ENCODE measurements at places on chromosomes 2 and 18.

DNA sequence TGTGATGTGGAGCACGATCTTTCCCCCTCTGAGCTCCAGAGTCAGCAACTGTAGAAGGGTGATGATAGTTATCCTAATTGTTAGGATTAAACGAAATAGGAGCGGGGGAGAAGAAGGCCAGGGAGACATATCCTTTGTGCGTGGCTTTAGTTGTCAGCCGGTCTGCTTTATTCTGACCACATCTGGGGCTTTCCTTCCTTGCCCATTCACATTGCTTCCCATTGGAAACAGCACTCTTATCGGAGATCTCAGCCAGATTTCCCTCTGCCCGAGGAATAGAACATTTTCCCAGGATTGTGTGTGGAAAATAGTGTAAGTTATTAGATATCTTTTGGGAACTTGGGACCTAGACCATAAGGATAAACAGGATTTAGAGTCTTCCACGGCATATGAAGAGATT is 1.5 kb downstream of the RALB start:
- DNase-seq = no peak

DNA sequence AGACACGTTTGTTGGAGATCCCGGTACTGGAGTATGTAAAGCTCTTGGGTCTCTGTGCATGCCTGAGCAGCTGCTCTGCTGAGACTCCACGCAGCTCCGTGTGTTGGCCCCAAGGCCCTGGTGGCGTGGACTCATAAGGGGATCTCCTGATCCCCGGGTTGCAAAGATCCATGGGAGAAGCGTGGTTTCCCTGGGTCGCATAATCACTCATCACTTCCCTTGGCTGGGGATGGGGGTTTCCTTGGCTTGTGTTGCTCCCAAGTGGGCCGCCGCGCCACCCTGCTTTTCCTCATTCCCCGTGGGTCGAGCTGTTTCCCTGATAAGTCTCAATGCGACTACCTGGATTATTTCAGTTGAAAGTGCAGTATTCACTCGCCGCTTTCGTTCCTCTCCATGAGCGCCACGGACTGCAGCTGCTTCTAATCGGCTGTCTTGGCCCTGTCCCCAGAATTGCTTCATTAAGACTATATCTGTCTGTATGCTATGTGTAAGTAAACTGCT is 76.0 kb downstream of the EPC2 start:
- DNase-seq = no peak

- no peak for DNase-seq
These were observed 53.4 kb downstream of the THADA start for GRCh38 chr2:43542285-43542933.

DNA sequence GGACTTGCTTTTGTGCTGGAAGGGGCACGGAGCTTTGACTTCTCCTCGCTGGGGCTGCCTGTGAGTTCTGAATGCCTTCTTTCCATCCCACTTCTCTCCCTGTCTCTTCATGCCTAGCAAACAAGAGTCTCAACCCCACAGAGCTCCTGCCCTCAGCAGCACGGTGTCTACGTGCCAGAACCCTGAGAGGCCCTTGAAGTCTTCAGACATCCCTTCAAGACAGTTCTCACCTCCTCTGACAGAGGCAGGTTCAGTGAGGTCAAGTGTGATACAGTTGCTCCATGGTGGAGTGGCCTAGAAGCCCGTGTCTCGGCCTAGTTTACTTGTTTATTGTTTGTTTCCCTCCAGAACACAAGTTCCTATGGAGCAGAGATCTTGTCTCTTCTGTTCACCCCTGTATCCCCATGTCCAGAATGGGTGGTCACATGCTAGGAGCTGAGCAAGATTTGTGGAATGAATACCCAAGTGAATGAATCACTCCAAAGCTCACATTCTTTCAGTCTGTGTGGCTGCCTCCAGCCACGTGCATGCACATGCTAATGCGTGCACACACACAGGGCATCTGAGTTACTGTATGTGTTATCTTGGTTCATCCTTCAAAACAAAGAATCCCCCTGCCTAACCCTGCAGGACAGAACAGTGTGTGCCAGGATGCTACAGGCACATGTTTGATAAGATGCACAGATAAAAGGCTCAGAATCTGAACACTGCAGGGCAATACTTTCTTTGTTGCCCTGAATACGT is 391.6 kb downstream of the NBAS start:
- DNase-seq = no peak

GRCh38 chr2:174903264-174903556 is 102.0 kb downstream of the CHN1 start:
- no peak for DNase-seq

GRCh38 chr2:72781480-72781879 is 44.4 kb downstream of the EXOC6B start:
- DNase-seq = no peak

DNA sequence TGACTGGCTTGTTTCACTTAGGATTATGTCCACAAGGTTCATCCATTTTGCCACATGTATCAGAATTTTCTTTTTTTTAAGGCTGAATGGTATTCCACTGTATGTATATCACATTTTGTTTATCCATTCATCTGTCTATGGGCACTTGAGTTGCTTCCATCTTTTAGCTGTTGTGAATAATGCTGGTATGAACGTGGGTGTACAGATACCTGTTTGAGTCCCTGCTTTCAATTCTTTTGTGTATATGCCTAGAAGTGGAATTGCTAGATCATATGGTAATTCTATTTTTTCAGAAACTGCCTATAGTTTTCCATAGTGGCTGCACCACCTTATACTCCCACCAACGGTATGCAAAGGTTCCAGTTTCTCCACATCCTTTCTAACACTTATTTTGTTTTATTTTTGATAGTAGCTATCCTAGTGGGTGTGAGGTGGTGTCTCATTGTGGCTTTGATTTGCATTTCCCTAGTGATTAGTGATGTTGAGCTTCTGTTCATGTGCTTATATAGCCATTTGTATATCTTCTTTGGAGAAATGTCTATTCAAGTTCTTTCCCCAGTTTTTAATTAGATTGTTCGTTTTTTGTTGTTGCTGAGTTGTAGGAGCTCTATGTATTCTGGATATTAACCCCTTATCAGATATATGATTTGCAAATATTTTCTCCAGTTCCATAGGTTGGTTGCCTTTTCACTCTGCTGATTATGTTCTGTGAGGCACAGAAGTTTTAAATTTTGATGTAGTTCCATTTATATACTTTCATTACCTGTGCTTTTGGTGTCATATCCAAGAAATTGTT is 40.7 kb downstream of the TTC39C start:
- DNase-seq = no peak

- DNase-seq = no peak
These were observed 101.1 kb downstream of the CTIF start for GRCh38 chr18:48639772-48640432.

DNA sequence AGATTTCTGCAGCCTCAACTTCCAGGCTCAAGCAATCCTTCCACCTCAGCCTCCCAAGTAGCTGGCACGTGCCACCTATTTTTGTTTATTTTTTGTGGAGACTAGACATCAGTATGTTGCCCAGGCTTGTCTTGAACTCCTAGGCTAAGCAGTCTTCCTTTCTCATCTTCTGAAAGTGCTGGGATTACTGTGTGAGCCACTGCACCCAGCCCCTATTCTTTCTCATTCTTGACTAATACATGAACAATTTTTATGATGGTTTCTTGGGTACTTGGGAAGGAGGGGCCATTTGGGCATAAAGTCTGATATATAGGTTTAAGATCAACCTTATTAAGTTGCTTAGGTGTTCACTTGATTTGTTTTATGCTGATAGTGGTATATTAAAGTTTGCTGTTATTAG is 26.2 kb downstream of the EPC2 start:
- DNase-seq = no peak

- no peak for DNase-seq
These were observed 128.7 kb upstream of the L3MBTL4 start for GRCh38 chr18:6543330-6543908.

- no peak for DNase-seq
These were observed 166.0 kb upstream of the PIK3C3 start for GRCh38 chr18:41789001-41789400.

GRCh38 chr18:57855551-57855950 is 52.4 kb upstream of the ATP8B1 start:
- DNase-seq = no peak

DNA sequence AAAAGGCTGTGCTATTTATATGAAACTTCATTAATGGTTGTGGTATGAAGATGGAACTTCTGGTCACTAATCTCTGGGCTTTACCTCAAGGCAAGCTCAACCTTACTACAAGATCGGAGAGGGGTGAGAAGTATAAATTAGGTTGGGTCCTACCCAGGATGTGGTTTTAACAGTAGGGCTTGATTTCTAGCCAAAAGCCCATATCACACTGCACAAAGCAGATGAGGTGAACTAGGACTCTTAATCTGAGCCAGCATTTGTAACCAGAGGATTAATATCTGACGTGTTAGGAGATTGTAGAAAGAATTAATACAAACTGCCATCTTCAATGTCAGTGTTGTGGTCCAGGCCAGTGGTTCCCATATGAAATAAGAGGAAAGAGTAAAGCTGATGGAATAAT is 86.4 kb upstream of the RGPD4 start:
- DNase-seq = no peak

GRCh38 chr2:118388771-118389170 is 300.5 kb downstream of the INSIG2 start:
- DNase-seq = no peak

DNA sequence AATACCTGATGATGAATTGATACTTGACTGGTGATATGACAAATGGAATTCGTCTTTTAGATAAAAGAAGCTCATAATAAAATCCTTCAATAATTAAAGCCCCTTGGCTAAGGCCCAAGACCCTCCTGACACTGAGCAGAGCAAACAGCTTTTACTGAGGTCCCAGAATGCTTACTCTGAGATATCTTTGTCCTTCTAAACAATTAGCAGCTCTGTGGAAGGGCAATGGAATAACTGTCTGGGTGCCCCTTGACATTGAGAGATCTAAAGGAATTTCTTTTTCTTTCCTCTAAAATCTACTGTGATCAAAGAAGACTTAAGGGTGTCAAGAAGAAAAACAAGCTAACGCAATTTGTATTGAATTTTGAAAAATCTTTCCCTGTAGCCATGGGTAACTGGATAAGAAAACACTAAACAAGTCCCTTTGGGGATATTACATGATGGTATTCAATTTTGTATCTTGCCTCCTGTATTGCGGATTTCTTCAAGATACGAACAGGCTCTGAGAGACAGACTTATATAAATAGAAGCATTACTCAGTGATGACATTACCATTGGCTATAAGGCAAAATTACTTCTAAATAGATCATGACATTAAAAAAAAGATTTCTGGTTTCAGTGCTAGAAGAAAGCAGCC is 128.8 kb downstream of the MREG start:
- DNase-seq = no peak

DNA sequence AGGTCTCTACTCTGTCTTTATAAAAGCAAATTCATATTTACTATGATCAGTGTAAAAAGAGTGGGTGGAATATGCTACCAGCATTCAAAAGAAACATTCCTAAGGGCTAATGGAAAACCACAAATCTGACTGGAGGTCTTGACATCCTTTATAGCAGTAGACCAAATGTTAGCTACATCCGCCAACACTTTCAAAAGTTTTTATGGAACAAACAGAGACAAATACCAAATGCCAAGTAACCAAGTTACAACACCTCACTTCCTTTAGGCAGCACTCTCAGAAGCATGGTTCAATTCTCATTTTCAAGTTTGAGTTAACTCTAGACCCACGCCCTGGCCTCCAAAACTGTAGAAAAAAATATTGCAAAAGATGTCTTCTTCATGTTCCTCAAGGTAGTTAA is 78.3 kb upstream of the SETBP1 start:
- DNase-seq = no peak

DNA sequence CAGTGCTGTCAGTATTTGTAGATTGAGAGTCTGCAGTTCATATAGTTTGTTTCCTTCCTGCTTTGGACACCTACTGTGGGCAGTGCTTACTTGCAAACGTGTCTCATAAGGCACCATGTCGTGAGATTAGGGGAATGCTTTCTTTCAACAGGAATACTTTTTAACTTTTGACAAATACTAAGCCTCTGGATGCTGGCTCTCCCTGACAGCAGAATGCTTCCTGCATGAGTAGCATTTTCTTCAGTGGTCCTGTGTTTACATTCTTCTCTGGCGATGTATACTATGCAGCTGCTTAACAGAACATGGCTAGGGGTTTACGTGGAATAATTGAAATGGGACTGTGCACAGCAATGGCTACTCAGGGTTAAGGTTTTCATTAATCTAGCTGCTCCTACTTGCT is 807.5 kb downstream of the MBD2 start:
- DNase-seq = no peak

DNA sequence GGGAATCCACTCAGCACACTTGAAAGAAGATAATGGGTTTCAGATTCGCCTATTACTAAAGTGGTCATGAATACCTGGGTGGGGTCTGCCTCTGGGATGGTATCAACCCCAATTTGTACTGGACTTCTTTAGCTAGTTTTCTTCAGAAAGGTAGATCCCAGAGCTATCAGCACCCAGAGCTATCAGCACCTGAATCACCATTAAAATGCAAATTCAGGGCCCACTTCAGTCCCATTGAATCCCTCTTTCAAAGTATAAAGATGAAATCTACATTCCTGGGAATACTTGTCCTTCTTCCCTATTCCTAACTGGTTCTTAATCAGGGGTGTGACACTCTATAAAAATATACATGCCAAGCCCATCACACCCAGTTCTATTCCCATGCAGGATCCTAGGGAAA is 914.3 kb downstream of the DCC start:
- no peak for DNase-seq

- DNase-seq = no peak
These were observed 270.7 kb downstream of the HRH4 start for GRCh38 chr18:24731158-24731557.

DNA sequence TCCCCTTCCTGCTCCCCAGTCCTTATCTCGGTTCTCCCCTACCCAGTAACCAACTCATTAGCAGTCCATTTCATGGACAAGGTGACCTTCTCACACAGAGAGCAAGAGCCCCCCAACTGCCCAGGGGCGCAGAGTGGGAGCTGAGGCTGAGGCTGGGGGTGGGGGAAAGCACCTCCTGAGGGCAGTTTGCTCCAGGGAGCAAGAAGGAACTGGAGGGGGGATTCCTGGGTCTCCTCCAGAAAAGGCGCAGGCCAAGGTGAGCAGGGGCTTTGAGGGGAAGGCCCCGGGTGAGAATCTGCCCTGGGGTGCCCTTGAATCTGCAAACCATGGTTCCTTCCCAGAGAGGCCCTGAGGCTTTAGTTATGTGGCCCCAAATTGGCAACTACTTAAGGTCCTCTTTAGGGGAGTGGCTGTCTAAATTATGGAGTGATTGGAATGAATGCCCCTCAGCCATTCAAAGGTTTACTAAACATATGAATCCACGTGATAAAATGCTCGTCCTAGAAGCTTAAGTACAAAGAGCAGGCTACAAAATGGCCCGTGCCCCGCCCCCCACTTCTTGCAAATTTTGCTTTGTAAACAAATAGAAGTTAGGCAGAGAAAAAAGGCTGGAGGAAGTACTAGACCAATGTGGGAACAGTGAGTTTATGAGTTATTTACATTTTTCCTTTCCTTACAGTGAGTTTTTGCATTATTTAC is 123.5 kb upstream of the HS6ST1 start:
- DNase-seq = no peak

DNA sequence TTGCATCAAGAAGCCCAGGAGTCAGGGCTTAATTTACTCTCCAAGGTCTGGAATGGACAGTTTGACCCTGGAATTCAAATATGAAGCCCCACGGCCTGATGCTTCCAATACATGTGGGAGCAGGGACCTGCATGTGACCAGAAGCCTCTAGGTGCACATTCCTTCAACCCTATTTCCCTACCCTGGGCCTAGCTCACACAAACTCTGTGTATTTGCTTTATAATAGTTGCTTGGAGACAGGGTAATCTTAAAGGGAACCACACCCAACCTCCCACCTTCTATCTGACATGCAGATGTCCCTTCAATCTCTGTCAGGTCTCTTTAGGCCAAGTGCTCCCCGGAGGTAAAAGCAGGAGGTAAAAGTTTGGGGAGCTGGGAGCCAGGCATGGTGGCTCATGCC is 55.4 kb upstream of the PPP1CB start:
- DNase-seq = no peak
